ENCODE measurements at places on chromosomes 6 and 20.

DNA sequence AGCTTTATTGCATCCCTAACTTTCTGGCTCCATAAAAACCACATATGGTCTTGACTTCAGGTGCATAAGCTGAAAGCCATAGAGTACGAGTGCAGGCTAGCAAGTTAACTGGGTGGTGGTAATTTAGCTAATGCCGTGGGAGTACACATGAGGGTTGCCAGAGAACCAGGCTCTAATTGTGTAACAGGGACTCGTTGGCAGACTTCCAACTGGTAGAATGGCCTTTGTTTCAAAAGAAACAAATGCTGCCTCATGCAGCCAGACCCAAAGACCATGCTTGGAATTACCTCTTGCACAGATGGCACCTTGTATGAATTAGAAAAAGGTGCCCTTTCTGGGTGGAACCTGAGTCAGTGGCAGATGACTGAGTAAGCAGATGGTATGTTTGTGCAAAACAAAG lies 73.2 kb downstream of the LY86 start:
- peak; percentile 70 for DNase-seq

DNA sequence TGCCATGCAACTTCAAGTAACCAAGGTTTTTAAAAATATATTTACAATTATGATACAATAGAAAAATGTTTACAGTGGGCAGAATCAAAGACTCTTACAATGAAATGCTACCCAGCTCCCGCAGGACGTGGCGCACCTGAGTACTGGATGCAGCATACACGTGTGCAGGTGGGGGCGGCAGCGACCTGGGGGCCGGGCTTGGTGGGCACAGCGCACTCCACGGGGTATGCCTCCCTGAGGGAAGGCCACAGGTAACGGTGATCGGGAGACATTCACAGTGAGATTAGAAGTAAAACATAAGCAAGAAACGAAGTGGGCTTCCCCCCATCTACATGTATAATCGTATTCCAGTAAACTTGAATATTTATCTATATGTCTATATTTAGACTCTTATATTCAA lies 54.2 kb downstream of the WDR27 start:
- no peak for DNase-seq

- DNase-seq, result peak; percentile 92
These were observed 99.0 kb upstream of the TNFAIP3 start for GRCh38 chr6:137767911-137768690.

GRCh38 chr6:3798055-3798919 lies 46.8 kb upstream of the PXDC1 start:
- DNase-seq, result no peak

DNA sequence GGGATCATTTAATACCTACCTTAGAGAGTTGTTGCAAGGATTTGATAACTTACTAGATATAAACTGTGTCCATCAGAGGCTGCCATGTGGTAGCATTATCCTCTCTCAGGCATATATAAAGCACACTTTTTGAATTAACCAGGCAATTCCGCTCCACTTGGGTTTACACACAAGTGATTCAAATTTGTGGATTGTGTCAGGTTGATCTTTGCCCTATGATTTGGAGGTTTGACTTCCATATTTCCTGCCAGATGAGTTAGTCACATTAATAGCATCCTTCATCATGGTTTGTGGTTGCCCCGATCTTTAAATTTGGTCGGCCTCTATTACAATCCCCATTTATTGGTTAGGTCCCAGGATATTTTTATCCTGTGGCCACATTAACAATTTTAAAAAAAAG lies 44.8 kb upstream of the CTAGE9 start:
- DNase-seq, result peak; percentile 48

GRCh38 chr20:35908007-35908406 lies 46.3 kb downstream of the SCAND1 start:
- no peak for DNase-seq

DNA sequence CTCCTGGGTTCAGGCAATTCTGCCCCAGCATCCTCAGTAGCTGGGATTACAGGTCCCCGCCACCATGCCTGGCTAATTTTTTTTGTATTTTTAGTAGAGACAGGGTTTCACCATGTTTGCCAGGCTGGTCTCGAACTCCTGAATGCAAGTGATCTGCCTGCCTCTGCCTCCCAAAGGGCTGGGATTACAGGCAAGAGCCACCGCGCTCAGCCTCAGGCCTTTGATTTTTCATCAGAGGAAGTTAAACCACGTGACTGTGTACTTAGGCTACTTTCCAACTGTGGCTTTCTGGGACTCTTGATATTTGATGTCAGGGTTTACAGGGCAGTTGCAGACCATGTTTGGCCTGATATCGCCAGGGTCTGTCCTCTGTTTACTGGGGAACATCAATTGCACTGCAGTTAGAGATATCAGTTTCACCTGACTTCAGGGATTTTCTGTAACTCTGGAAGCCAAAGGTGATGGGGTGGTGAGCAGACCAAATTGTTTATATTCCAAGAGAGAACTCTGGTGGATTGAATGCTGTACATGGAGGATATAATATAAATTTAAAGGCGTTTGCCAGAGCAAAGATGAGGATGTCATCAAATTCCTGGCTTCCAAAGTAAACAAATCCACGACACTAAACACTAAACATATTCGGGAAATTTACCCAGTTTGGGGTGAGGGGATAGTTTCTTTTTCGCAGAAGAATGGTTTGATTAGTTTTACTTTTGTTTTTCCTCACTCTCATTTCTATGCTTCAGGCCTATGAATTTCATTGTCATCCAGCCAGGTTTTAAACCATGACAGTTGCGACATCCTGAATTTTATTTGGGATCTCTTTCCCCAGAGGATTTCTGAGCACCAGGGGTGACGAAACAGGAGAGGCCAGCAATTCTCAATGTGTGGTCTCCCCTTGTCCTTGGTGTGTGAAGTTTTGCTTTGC lies 4.2 kb downstream of the PSMF1 start:
- peak; percentile 36 for DNase-seq

GRCh38 chr6:120202878-120203277 lies 853.3 kb upstream of the MAN1A1 start:
- no peak for DNase-seq

GRCh38 chr6:22320750-22321149 lies 23.9 kb upstream of the PRL start:
- peak; percentile 89 for DNase-seq

DNA sequence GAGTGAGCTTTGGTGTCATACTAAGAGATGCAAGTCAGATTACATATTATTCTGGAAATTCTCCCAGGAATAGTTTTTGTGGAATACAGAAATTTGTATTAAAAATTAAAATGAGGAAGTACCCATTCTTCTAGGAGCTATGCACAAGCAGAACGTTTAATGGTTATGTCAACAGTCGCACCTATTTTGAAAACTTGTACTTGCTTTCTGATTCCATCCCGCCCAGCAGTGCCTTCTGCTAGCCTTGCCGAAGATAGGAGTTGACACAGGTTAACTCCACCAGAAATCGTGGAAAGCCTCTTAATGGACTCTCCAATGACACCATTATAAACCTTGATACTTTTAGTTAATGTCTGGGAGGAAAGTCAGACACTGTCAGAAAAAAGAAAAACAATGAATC lies 6.7 kb downstream of the PBOV1 start:
- DNase-seq, result no peak

- no peak for DNase-seq
These were observed 20.2 kb upstream of the TULP4 start for GRCh38 chr6:158292016-158292415.

Data from amniotic epithelial cell (primary cell).